NCI-H345 (cell line): ENCODE measurements at places on chromosomes 12 and 14.

DNA sequence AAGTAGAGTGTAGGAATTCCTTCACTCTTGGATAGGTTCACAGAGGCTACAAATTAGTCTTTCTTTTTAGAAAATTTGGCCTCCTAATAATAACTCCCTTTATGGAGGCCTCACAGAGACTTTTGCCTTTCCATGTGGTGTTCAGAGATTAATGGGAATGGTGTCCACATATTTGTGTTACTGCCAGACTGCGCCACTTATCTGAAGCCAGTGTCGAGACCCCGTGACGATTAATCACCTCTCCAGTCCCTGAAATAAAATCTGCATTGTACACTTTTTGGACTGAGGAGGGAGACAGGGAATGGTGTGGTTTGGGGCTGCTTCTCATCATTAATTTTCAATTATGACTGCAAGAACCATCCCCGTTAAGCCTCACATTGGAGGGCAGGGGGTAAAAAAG lies 980.5 kb downstream of the FLRT2 start:
- no peak for DNase-seq

GRCh38 chr14:75636100-75636692 lies 24.5 kb downstream of the ERG28 start:
- DNase-seq = no peak

DNA sequence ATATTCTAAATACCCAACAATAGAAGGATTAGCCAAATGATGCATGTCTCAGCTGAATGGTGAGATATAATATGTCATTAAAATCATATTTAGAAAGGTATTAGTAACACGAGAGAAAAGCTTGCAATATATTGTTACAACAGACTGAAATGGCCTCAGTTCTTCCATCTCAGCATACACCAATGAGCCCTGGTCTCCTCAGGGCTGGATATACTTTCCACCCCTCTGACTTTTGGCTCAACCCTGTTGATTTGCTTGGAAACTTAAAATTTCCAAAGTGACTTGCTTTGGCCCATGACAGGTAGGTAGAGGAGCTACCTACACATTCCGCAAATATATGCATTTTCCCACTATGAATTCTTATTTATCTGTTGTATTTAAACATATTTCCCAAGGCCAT lies 908.1 kb upstream of the TMEM132C start:
- DNase-seq = no peak

- DNase-seq = no peak
Measured at GRCh38 chr12:70043490-70044138, 199.6 kb upstream of the CNOT2 start.

GRCh38 chr12:39095636-39096330 lies 190.4 kb upstream of the CPNE8 start:
- DNase-seq = no peak

GRCh38 chr12:20274008-20274407 lies 94.3 kb upstream of the PDE3A start:
- DNase-seq = no peak

GRCh38 chr12:9607716-9608115 lies at the start of gene KLRB1:
KLRB1 (minus strand) TSS chr12:9607916; CDS start chr12:9607839, 77 bp downstream.
- no peak for DNase-seq

DNA sequence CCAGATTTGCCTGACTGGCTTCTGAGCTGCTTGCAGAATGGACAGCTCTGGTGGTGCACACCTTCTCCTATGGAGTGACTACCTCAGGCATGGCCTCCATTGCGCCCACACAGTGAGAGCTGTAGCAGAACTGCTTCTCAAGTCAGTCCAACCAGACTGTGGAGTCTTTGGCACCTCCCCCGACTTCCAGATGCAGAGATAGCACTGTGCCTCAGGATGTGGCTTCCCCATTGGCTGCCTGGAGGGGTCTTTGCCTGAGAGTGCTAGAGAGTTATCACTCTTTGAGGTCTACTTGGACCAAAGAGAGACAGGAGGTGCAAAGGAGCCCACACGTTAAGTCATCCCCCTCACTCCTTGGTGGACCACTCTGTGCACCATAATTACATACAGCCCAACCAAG lies 44.8 kb upstream of the FRS2 start:
- DNase-seq = no peak

GRCh38 chr14:92529903-92530302 lies 16.3 kb downstream of the RIN3 start:
- DNase-seq = no peak

DNA sequence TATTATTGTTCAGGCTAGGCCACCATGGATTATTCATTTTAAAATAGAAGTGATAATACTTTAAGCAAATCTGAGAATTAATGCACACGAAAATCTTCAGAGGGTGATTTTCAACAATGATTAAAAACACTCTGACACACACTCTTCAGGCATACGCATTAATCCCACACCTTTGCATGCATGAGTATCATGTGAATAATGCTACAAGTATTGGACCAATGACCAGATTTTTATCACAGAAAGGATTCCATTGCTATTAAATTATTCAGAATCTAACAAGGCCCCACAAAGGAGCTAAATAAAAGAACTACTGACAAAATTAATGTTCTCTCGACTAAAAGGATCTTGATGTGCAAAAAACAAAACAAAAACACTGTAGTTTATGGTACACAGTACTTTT lies 11.1 kb downstream of the EPS8 start:
- DNase-seq = no peak

- no peak for DNase-seq
Measured at GRCh38 chr12:119870457-119870856, 6.7 kb downstream of the CIT start.

- no peak for DNase-seq
Measured at GRCh38 chr14:80278293-80279023, 67.2 kb upstream of the DIO2 start.

DNA sequence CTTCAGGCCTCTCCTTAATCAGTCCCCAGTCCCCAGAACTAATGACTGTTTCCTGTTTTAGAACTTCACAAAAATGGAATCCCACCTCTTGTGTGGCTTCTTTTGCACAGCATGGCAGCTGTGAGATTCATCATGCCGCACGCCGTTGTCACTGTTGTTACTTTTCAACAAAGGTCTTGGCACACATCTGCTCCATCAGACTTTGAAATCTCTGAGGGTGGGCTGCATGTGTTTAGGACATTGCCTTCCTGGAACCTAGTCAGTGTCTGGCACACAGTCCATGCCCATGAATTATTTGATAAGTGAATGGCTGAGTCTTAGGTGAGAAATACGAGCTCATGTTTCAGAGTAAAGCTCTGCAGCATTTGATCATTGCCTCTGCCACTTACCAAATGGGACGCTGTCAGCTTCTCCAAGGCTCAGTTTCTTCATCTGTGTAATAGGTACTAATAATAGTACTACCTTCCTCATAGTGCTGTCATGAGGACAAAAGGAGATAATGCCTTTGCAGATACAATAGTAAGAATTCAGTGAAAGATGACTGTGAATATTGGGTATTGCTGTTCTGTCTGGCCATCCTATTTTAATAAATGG lies 90.4 kb downstream of the SRRM4 start:
- no peak for DNase-seq

GRCh38 chr12:8544295-8544694 lies 3.6 kb upstream of the CLEC4E start:
- DNase-seq = peak; percentile 64

GRCh38 chr14:91142214-91142668 lies 28.4 kb downstream of the DGLUCY start:
- DNase-seq = no peak
